ENCODE measurements at places on chromosomes 13 and 19.

DNA sequence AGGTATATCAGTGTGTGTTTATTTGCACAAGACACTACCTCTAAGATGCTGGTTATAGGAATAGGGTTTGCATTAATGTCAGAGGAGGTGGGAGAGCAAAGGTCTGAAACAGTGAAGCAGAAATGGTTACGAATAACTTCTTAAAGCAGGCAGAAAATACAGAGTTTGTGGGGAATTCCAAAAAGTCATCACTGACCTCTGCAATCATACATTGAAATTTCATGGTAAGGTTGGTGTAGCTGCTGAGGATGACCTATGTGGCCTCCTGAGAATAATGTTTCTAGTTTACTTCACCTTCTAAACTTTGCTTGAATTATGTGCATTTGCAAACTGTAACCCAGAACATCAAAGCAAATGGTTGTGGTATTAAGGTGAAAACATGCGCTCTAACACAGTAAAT is 280.1 kb downstream of the PCDH20 start:
- DNase-seq, result no peak

- no peak for DNase-seq
These were observed 12.6 kb upstream of the ZNF792 start for GRCh38 chr19:34976611-34977010.

GRCh38 chr13:113769881-113770280 is 10.9 kb downstream of the TMEM255B start:
- DNase-seq, result no peak

DNA sequence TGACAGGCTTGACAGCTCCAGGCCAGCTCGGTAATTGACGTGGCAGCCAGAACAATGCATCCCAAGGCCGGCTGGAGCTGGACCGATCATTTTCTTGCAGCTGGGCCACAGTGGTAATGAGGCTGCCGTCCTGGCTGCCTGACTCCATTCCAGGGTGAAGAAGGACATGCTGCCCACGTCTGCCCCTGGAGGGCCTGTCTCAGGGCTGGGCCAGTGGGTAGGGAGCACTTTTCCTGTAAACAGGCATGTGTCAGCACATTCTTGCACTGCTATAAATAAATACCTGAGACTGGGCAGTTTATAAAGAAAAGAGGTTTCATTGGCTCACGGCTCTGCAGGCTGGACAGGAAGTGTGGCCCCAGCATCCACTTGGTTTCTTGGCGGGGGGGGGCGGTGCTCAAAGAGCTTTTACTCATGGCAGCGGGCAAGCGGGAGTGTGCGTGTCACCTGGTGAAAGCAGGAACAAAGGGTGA is 38.1 kb upstream of the KCTD15 start:
- no peak for DNase-seq

- DNase-seq, result no peak
These were observed 1.3 kb upstream of the ATP4B start for GRCh38 chr13:113659337-113659736.

- DNase-seq, result no peak
These were observed 515.3 kb downstream of the PCDH9 start for GRCh38 chr13:66714795-66715194.

DNA sequence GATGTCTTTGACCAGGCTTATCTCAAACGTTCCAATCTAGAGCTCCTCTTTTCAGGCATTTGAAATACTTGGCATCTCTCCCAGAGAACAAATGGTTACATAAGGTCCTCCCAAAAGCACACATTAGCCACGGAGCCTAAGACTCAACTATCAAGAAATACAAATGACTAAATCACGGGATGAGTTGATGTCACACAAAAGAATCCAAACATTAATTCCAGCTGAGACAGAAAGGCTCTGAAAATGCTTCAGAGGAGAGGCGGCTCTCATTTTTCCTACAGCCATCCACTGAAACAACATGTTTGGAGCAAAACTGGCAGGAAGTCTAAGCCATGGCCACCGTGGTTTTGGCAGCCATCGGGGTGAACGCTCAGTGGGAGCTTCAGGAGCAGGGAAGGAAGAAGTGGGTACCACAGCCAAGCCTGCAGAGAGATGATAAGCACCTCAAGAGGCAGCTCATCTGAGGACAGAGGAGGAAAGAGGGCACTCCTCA is 122.5 kb downstream of the STK24 start:
- no peak for DNase-seq

GRCh38 chr13:51258612-51259548 is 36.7 kb downstream of the FAM124A start:
- DNase-seq, result no peak

- DNase-seq, result no peak
These were observed 21.9 kb downstream of the VRK3 start for GRCh38 chr19:50003254-50003788.
